ENCODE measurements at places on chromosomes 7 and 10.

- no peak for DNase-seq
These were observed 193.4 kb upstream of the PDE1C start for GRCh38 chr7:32263611-32264010.

- no peak for DNase-seq
These were observed 101.3 kb downstream of the TWIST1 start for GRCh38 chr7:19016140-19016539.

GRCh38 chr10:81963606-81964005 is 88.6 kb downstream of the NRG3 start:
- DNase-seq: no peak

DNA sequence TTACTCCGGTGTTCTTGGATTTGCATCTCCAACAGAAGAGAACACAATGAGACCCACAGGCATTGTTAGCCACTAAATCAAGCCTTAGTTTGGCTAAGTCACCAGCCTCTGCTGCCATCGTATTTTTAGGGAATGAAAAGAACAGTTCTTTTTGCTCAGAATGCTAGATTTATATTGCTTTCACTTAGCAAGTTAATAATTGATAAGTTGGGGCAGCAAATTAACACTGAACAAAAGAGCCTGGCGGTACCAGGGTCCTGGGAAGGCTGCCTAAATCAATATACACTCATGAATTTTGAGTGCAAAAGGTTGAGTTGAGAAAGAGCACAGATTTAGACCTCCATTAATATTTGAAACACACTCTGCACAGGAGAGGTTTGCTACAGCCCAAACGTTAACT is 767.7 kb downstream of the TYW1 start:
- no peak for DNase-seq

- no peak for DNase-seq
These were observed 118.4 kb upstream of the CACUL1 start for GRCh38 chr10:118873091-118873737.

GRCh38 chr10:109889867-109890266 is 33.4 kb downstream of the XPNPEP1 start:
- no peak for DNase-seq

- no peak for DNase-seq
These were observed 3.2 kb upstream of the ZNF775 start for GRCh38 chr7:150375662-150376521.

DNA sequence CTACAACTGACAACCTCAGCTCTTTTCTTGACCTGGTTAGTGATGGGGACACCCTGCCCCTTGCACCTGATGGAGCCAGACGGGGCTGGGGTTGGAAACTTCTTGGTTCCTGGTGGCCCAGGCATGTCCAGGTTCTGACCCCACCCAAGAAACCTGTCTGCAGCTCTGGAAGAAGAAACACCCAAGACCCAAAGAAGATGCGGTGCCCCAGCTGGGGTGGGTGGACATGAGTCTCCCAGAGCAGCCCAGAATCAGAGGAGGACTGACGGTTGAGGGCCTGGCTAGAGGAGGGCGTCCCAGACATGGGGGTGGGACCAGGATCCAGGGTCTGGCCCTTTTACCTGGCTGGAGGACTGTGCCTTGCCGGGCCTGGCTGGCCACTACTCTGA is 202.4 kb downstream of the GLRX3 start:
- no peak for DNase-seq

DNA sequence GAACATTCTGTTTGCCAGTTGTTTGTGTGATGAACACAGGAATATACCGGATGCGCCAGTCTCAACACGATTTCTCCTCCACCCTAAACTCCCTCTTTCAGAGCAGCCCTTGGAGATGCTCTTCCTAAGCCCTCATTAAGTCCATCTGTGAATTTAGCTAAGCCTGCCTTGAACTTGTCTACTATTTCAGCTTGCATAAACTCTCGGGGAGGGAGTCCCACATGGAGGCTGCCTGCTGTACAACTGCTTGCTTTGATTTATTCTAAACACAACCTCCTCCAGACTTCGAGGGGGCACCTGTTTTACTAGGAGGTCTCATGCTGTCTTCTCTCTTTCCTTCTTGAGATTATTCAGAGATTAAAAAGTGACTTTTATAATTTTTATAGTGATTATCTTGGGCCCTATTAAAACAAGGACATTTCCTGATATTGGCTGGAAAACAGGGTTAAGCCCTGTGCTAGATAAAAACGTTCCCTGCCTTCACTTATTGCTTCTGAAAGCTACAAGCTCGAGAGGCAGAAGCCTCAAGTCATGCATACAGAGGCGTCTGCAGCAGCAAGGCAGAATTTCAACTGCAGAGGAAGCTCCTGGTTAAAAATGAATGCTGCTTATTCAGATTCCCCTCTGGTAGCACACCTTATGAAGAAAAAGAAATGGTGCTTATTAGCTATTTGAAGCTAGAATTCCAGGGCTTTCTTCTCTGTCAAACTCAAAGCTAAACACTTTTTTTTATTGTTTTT is 174.3 kb downstream of the FANK1 start:
- DNase-seq: no peak

DNA sequence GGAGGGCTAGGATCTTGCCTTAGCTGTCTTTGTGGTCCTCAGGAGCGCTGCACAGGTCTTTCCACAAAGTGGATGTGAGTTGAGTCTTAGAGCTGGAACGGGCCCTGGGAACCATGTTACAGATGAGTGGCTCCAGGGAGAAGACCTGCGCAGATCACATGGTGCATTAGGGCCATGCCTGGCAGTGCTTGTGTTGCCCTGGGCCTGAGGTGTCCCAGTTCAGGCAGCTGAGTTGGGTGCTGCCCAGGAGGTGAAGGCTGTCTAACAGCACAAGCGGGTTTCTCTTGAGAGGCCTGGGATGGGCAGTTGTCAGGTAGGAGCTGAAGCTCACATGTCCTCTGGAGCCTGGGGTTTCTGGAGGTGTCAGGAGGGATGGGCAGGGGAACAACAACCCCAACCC is 33.7 kb upstream of the ANKRD2 start:
- DNase-seq: no peak

GRCh38 chr10:6011558-6011957 is 34.2 kb upstream of the IL15RA start:
- DNase-seq: no peak

DNA sequence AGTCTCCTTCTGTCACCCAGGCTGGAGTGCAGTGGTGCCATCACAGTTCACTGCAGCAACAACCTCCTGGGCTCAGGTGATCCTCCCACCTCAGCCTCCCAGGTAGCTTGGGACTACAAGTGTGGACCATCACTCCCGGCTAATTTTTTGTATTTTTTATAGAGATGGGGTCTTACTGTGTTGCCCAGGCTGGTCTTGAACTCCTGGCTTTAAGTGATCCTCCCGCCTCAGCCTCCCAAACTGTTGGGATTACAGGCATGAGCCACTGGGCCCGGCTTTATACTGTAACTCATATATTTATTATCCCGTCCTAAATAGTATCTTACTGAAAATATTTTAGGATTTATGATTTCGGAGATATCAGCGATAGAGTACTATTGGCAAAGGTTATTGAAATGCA is 10.9 kb downstream of the EIF4H start:
- DNase-seq: no peak

- DNase-seq: no peak
These were observed 27.7 kb downstream of the REEP3 start for GRCh38 chr10:63548860-63549259.

GRCh38 chr7:5344342-5344741 is 61.6 kb downstream of the SLC29A4 start:
- no peak for DNase-seq

GRCh38 chr10:12844811-12845483 is 156.6 kb downstream of the CCDC3 start:
- DNase-seq: peak; percentile 8

DNA sequence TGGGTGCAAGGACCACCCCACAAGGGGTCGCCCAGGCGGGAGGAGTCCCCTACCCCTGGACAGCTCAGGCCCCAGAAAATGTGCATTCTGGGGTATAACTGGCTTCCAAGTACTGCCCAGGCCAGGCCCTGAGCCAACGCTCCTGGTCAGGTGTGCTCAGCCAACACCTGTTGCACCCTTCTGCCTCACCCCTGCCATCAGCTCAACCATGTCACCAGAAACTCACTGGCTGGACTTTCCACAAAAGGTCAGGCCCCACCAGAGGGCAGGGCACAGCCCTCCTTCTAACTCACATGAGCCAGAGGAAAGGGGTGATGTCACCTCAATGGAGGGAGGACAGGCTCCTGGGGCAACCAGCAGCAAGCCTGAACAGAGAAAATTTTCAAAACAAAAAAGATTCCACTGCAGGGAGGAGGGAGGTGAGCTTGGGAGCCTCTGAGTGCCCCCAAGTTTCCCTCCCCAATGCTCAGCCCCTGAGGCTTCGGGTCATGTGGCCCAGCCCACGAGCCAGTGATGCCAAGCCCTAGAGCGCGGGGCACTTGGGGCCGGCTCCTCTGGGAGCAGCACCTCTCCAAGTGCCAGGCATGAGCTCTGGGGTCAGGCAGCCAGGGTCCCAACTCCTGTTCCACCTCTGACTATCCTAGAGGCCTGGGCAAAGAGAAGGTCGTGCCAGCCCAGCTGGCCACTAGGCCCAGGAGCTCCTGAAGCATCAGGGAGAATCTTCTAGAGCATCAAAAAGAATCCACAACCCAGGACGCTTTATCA is 2.2 kb downstream of the OGDHL start:
- DNase-seq: no peak

- no peak for DNase-seq
These were observed 140.5 kb downstream of the HBP1 start for GRCh38 chr7:107309296-107309695.

DNA sequence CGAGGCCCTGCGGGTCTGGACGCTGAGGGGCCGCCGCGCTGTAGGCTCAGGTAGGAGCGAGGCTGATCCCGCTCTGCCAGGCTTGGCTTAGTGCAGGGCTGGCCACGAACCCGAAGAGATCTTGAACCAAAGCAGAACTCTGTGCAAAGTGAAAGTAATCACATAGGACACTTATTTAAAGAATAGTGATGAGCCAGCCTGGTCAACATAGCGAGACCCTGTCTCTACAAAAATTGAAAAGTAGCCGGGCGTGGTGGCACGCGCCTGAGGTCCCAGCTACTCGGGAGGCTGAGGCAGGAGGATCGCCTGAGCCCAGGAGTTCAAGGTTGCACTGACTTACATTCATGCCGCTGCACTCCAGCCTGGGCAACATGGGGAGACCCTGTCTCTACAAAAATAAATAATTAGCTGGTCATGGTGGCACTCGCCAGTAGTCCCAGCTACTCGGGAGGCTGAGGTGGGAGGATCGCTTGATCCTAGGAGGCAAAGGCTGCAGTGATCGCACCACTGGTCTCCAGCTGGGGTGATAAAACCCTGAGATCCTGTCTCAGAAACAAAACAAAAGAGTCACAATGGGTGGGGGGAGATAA is 541 bp downstream of the ZSCAN25 start:
- no peak for DNase-seq

GRCh38 chr10:25257646-25258045 is 82.8 kb downstream of the GPR158 start:
- no peak for DNase-seq

DNA sequence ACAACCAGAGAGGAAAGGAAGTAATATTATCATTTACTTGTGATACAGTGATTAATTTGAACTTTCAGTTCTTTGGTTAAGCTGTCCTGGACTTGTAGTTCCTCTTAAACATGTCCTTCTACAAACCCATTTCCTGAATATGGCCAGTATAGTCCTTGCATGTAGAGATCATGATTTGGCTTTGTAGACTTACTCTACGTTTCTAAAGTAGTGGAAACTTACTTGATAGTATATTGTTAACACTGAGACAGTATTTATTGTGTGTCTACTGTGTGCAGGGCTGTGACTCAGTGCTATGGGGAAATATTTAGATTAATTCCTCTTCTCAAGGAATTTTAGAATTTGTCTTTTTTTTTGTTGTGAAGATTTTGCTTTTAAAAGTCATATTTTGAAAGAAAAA is 109.5 kb downstream of the NRF1 start:
- no peak for DNase-seq

- no peak for DNase-seq
These were observed 479.8 kb upstream of the MKI67 start for GRCh38 chr10:128606055-128606454.

DNA sequence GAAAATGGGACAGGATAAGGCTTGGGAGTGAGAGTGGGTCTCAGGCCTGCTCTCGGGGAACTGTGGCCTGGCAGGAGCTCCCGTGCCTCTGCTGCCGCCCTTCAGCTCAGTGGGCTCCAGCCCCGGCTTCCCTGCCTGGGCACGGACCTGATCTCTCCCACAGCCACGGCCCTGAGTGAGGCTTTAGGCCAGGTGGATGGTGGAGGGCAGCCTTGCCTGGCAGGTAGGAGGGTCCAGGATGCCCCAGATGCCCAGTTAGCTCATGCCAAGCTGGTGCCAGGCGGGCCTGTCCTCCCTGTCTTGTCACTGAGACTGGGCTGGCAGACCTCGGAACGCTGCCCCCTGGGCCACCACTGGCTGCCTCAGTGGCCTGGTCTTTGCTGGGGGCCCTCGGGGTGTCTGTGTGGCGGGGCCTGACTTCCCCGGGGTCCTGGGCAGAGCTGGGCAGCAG is 116.6 kb downstream of the INPP5A start:
- no peak for DNase-seq

GRCh38 chr7:2515424-2516193 is 4.0 kb upstream of the LFNG start:
- DNase-seq: no peak

DNA sequence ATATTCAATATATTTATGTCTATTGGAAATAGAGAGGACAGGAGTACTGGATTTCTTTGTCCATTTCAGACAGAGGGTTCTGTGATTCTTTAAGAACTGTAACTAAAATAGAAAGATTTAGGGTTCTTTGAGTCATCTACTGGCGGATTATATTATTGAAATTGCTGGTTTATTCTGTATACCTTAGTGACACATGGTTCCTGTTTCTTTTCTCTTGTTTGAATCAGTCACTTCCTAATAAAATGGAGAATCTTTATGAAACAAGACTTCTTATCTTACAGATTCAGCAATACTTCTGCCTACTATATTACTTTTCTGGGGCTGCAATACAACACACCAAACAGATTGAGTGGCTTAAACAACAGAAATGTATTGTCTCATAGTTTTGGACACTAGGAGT is 20.8 kb upstream of the ZNF800 start:
- no peak for DNase-seq

GRCh38 chr10:49360271-49361177 is 35.4 kb downstream of the DRGX start:
- DNase-seq: no peak

- DNase-seq: no peak
These were observed 106.8 kb upstream of the FAM133B start for GRCh38 chr7:92697012-92697411.

GRCh38 chr7:157386979-157387800 is 50.4 kb downstream of the DNAJB6 start:
- DNase-seq: no peak

GRCh38 chr7:16655394-16655793 is 9.4 kb downstream of the BZW2 start:
- DNase-seq: no peak

- peak; percentile 11 for DNase-seq
These were observed 14.7 kb downstream of the FAM241B start for GRCh38 chr10:69644658-69645295.

- DNase-seq: no peak
These were observed 19.1 kb downstream of the ZFAND4 start for GRCh38 chr10:45653454-45653853.
